ENCODE measurements at places on chromosomes 7 and 10. TPM values are rescaled to one million over a fixed set of nuclear protein-coding genes. Genes with fewer than 3 reads are reported as not detected.

GRCh38 chr10:74011770-74012169 lies 13.9 kb downstream of the VCL start:
- DNase-seq, result no peak

GRCh38 chr10:102312683-102313082 lies 67.4 kb downstream of the GBF1 start:
- no peak for DNase-seq

GRCh38 chr10:71015674-71016073 lies 127.3 kb upstream of the PCBD1 start:
- DNase-seq, result no peak

- DNase-seq, result no peak
Measured at GRCh38 chr7:99383791-99384370, 9.4 kb downstream of the ARPC1B start.

DNA sequence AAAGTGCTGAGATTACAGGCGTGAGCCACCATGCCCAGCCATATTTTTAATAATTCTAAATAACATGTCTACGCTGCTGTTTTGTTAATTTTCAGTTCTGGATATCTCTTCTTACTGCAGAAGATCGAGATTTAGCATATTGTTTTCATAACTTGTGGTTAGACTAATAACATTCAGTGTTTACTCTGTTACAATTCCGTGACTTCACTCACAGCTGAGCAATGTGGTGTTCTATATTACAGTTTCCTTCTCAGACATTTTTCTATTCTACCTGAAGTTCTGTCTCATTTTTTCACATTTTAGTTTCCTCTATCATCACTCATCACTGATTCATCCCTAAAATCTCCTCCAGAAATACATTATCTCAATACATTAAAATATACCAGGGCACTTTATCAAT lies 10.9 kb downstream of the RNF32 start:
- DNase-seq, result no peak

OTUD1 gene
- 14.3 TPM for total RNA-seq

SCIN gene
- not detected for total RNA-seq

PLCE1 gene
- total RNA-seq, result 0.03 TPM

GRCh38 chr7:55561690-55562089 lies 10.6 kb downstream of the VOPP1 start:
- DNase-seq, result no peak

GRCh38 chr7:129436335-129436923 lies 2.2 kb downstream of the STRIP2 start:
- no peak for DNase-seq

PIP4K2A gene
- total RNA-seq, result 64.3 TPM

SPDYE5 gene
- not detected for total RNA-seq

DNA sequence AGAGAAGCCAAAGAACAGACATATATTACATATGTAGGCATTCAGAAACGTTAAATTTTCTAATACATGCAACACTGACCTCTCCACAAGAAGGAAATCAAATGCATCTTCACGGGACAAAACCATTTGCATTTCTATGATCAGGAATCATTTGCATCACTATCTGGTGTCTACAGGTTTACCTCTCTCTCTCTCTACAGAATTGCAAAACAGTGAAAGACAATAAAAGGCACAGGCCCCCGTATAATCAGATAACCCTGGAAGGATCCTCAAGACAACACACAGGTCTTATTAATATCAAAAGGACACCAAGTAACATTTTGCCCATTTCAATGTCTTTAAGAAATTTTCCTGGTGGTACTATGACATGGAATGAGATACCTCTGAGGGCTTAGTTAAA lies 306.3 kb downstream of the GPAM start:
- no peak for DNase-seq

- no peak for DNase-seq
Measured at GRCh38 chr10:28385748-28386502, 83.1 kb upstream of the MPP7 start.

DNA sequence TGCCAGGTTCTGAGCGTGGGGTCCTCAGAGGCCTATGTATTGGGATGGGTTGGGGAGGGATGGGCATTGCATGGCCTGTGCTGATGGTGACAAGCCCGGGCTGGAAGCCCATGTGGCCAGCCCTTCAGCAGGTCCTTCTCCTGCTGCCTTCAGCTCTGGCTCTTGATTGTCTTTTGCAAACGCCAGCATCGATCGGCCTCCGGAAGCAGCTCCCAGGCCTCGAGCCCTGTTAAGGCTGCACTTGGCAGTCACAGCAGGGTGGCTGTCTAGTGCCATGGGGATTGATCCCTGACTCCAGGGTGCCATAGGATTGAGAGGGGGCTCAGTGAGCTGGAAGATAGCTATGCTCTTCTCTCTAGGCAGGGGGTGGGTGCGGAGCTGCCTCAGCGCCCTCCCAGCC lies 51.4 kb downstream of the CDH23 start:
- DNase-seq, result no peak
